ENCODE measurements at places on chromosomes 12 and 14. TPM values are rescaled to one million over a fixed set of nuclear protein-coding genes. Genes with fewer than 3 reads are reported as not detected.
A peak's percentile ranks its signal among the peaks of the same experiment; 100 is the strongest.

DNA sequence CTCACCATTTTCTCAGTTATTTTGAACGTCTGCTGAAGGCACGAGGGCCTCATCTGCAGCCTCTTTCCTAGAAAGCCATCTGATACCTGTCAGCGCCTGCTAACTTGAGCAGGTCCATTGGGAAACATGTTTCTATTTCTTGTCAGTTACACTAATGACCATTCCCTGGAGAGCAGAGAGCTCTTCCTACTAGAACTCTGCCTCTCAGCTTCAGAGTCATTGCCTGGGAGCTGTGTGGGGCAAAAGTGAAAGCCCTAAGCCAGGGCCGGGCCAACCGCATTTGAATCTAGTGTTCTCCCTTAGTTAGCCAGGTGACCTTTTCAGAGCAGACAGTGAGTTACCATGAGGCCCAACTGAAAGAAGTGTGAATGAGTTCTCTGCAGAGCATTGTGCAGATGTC is 135.8 kb downstream of the EML1 start:
- DNase-seq: no peak

Gene DCP1B
- polyA plus RNA-seq: 11.6 TPM

GRCh38 chr14:104094709-104095425 is 9.4 kb downstream of the ASPG start:
- DNase-seq: peak; percentile 37

Gene GPR84
- 0.17 TPM for polyA plus RNA-seq

DNA sequence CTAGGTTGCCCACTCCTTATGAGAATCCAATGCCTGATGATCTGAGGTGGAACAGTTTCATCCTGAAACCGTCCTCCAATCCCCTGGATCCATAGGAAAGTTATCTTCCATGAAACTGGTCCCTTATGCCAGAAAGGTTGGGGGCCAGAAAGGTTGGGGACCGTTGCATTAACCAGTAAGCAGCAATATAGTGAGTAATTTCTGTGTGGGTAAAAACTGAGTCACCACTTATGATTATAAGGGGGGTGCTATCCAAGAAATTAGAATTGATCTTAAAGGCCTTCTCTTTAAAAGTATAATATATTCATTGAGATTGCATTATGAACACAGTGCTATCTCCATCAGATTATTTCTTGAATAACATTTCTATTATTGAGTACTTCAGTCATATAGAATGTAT is 97.2 kb downstream of the PCNX1 start:
- DNase-seq: no peak

Gene TMEM132C
- polyA plus RNA-seq: 2.1 TPM

DNA sequence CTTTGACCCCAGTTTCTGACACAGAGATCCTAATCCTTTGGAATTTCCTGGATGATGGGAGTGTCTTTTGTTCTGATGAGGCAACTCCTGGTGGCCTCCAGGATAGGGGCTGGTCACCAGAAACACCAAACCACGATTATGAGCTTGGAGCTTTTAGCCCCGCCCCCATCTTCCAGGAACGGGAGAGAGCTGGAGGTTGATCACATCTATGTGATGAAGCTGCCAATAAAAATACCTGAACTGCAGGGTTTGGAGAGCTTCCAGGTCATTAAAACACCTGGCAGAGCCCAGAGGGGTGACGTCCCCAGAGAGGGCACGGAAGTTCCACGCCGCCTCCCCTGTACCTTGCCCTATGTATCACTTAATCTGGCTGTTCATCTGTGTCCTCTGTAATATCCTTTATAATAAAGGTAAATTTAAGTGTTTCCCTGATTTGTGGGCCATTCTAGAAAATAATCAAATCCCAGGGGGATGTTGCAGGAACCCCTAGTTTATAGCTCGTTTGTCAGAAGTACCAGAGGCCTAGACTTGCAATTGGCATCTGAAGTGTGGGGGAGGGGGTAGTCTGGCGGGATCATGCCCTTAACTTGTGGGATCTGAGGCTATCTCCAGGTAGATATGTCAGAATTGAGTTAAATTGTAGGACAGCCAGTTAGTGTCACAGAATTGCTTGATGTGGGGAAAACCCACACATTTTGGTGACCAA is 21.2 kb downstream of the APPL2 start:
- no peak for DNase-seq

- DNase-seq: no peak
Observed at GRCh38 chr14:69519204-69520100, 34.9 kb downstream of the PLEKHD1 start.

- DNase-seq: no peak
Observed at GRCh38 chr12:4975574-4975973, 65.9 kb downstream of the KCNA1 start.

- DNase-seq: no peak
Observed at GRCh38 chr14:92451245-92451644, 62.3 kb upstream of the RIN3 start.

GRCh38 chr12:14959463-14959862 is 1.9 kb downstream of the ARHGDIB start:
- DNase-seq: no peak

DNA sequence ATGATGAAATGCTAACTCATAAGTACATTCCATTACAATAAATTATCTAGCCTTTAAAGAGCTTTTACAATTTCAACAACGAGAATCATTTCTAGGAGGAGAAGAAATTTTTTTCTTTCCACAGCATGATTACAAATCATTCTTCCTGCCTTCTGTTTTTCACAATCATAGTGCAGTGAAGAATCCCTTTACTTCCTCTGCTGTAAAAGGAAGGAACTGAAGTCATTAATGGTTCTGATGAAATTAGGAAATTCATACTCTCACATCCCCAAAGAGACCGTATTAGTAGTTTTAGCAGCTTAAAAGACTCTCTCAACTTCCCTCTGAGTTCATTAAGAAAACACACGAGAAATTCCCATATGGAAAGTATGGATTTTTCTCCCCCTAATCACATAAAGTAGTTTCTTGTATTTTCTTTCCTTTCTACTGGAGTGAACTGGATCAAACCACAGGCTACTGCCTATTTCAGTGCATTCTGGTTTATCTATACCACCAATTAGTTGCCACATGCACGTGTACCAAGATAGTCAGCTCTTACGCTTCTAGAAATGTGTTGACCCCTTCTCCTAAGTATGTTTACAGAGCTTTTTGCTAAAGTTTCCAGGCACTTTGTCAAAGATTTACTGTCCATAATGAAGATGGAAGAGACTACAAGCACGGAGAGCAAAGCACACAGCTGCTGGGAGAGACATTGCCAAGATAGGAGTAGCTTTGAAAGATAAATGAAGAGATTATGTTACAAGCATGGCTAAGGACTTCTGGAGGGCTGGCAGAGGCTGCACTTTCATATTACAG is 58.9 kb upstream of the KITLG start:
- DNase-seq: peak; percentile 50

Gene PPFIA2
- polyA plus RNA-seq: 1.3 TPM

Gene GNPNAT1
- polyA plus RNA-seq: 11.9 TPM

GRCh38 chr14:69657950-69658355 is 46.6 kb downstream of the SUSD6 start:
- DNase-seq: no peak

DNA sequence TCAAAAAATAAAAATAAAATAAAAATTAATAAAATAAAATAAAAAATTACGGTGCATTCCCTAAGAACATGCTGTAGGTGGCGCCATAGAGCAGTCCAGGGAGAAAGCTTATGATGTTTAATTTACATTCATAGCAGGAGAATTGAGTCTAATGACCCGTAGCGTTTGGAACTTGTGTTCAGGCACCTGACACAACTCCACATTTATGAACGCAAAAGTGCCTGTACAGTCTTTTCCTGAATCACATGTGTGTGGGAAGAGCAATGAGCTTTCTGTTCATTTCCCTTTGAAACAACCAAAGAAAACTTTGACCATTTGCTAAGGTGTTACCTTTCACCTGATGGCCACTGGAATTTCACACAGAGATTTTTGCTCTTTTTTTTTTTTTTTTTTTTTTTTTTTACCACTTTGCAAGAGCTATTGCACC is 60.6 kb upstream of the KCNA1 start:
- no peak for DNase-seq

Gene KRT7
- polyA plus RNA-seq: 1.9 TPM

DNA sequence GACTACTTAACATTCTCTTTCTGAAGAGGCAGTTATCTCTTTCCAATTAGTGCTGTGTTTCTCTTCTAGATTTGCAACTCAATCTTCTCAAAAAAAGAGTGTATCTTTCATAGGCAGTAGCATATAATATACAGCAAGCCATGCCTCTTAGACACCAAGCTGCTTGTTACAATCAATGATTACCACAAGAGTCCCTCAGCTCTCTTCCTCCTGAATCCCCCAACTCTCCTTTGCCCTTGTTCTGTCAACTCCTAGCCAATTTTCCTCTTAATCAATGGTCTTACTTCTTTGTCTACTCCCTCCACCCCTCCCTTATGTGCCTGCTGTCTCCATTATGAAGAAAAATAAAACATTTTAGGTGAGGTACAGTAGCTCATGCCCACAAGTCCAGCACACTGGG is 2.6 kb downstream of the TMTC1 start:
- no peak for DNase-seq

- no peak for DNase-seq
Observed at GRCh38 chr12:7750350-7750749, 3.2 kb upstream of the CLEC4C start.

DNA sequence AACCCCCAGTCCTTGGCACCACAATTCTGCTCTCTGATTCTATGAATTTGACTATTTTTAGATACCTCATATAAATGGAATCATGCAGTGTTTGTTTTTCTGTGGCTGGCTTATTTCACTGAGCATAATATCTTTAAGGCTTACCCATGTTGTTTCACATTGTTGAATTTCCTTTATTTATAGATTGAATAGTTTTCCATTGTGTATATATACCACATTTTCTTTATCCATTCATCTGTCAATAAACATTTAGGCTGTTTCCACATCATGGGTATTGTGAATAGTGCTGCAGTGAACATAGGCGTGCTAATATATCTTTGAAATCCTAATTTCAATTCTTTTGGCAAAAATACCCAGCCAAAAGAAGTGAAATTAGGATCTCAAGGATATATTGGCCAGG is 126.7 kb upstream of the SLC38A2 start:
- no peak for DNase-seq

DNA sequence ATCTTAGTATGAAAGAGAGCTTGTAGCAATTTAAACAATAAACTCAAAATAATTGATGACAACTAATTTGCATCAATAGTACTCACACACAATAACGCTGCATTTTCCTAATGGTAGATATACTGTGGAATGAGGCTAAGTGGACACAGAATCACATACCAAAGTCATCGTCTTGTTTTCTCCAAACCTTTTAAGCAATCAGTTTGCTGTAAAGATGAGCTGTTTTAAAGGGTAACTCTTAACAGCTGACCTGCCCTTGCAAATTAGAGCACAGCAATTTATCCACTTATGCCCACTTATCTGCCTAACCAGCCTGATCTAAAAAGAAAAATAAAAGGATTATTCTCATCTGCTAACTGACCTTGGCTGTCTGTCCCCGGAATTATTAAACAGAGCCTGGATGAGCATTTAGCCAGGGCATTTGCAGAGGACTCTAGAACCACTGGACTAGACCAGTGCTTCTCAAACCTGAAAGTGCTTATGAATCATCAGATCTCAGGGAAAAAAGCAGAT is 174.3 kb upstream of the BCL2L14 start:
- no peak for DNase-seq

Gene PLBD1
- 18.8 TPM for polyA plus RNA-seq

DNA sequence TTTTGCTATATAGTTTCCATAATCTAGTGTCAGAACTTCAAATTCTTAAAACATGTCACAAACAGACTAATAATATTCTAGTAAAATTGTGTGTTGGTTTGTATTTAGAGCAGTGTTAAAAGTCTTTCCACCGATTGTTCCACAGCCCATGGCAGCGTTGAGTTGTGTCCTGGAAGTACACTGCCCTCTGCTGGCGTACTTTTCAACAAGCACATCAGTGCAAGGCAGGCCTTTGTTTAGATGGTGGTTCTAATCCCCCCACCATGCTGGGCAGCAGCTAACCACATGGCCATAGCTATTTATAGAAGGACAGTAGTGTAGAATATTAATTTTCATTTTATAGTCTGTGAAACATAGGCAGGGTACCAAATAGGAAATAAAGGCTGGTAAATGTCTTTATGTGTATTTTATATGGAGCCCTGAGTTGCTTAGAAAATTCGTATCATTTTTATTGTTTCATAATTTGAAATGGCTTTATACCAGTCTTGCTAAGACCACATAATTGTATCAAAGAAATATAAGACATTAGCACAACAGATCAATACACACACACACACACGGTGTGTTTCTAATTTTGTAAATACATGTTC is 235.4 kb downstream of the SEC23A start:
- DNase-seq: peak; percentile 78

- no peak for DNase-seq
Observed at GRCh38 chr14:79395061-79395460, 816.2 kb downstream of the DIO2 start.

Gene PSME2
- 75.2 TPM for polyA plus RNA-seq

DNA sequence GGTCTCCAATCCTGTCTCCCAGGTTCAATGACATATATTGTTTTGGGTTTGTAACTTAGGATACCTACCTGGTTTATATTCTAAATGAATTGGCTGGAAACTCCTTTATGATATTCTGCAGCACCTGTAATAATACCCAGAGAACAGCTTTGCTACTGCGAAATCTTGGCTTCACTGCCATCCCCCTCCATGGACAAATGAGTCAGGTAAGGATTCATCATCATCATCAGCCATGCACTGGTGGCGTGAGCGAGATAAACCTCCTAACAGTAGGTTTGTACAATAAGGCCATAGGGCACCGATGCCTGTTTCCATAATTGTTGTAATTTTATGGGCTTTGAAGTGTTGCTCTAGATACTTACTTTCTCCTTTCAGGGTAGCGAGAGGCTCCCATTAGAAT is 10.7 kb downstream of the DDX47 start:
- DNase-seq: no peak

GRCh38 chr12:113332688-113333417 is 2.1 kb downstream of the SLC8B1 start:
- no peak for DNase-seq

GRCh38 chr12:59067083-59067482 is 146.8 kb upstream of the LRIG3 start:
- no peak for DNase-seq

Gene PIWIL1
- 0.09 TPM for polyA plus RNA-seq

DNA sequence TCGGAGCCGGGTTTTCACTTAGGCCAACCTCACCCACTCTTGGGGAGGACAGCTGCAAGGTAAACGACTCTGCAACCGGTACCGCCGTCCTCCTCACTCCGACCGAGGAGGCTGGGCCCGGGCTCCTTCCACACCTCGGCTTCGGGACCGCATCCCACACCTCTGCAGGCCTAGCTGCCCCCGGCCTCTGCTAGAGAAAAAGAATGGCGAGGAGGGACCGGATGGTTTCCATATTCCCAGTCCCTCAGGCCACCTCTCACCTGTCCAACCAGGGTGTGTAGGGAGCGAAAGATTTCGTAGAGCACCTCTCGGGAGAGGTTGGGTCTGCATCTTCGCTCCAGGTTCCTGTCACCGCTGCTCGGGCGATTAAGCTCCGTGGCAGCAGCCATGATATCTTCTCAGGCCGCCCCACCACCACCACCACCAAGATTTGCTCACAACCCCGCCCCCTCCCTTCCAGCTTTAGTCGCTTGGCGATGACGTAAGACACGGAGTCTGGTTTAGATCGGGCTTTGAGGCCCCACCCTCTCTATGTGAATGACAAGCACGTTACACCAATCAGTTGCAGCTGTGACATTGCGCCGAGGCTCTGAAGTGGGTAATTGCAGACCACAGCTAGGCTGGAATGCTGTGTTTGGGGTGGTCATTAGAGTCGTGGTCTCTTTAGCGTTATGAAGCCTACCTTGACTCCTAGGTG is at the start of gene MBIP:
MBIP (minus strand) TSS at position 438 of the 697 bp plus-strand sequence; CDS start at position 389, 49 bp downstream.
- DNase-seq: peak; percentile 95

- no peak for DNase-seq
Observed at GRCh38 chr12:128531170-128531569, 264.2 kb downstream of the TMEM132C start.

Gene C12orf57
- polyA plus RNA-seq: 148 TPM
